ENCODE measurements at places on chromosomes 4 and X.
A peak's percentile ranks its signal among the peaks of the same experiment; 100 is the strongest.

GRCh38 chr4:139564502-139564901 is 8.5 kb upstream of the SETD7 start:
- no peak for DNase-seq

- DNase-seq: no peak
Observed at GRCh38 chr4:183599284-183599683, 59.7 kb downstream of the RWDD4 start.

DNA sequence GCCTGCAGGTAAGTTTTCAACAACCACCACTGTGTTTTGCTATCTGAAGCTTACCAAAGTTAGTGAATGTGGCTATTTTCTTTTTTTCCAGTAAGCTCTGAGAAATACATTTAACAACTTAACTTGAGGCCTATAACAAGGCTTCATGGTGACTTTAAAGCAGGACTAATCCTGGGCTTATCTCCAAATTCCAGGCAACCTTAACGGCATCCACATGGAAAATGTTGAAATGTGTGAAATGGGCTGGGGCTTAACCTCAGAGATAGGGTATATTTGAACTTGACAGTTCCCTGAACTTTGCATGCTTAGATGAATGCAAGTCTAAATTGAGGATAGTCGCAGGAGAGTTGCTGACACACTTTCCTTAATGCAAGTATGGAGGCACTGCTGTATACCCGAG is 539.2 kb downstream of the GALNTL6 start:
- no peak for DNase-seq

DNA sequence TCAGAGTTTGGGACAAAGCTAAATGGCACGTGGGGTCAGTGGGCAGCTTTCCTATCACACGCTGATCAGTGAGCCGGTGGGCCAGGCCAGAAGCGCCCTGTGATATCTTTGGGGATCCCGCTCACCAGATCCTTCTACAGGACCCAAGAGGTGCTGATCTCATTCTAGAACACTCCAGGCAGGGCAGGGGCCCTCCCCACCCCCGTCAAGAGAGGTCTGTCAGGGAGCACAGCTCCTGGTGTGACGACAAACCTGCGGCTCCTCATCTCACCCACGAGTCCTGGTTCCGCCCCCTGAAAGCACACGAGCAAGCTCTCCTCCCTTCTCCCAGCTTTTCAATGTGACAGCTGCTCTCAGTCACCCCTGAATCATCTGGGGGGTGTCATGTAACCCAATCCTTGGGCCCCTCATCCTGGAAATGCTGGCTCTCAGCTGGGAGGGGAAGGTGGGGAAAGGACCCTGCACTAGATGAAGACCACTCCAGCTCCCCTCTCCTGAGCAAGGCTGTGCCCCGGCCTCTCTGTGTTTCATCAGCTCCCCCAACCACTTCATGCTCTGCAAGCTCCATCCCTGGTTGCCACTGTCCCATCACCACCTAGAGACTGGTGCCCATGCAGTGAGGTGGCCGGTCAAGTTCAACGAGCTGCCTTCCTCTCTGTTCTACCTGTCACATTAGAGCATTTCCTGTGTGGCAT is 4.6 kb downstream of the HCFC1 start:
- no peak for DNase-seq

GRCh38 chrX:103488332-103488731 is 31.0 kb downstream of the RAB40A start:
- peak; percentile 39 for DNase-seq

DNA sequence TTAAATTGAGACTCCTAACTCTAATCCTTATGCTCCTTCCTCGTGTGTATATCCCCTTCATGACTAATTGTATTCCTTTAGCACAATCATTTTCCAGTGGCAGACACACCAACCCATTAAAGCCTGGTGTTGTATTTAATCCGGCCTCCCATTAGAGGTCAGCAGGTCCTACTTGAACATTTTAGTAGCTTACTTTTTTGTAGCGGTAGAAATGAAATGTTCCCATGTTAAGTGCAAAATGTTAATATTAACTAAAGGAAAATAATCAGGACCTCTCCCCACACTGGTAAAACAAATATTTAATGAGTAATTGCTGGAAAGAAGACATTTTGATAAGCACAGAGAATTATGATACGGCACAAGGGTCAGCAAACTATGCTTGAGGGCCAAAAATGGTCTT is 3.4 kb downstream of the RAB33B start:
- DNase-seq: no peak

- DNase-seq: peak; percentile 26
Observed at GRCh38 chr4:8473198-8473919, 32.8 kb downstream of the TRMT44 start.

DNA sequence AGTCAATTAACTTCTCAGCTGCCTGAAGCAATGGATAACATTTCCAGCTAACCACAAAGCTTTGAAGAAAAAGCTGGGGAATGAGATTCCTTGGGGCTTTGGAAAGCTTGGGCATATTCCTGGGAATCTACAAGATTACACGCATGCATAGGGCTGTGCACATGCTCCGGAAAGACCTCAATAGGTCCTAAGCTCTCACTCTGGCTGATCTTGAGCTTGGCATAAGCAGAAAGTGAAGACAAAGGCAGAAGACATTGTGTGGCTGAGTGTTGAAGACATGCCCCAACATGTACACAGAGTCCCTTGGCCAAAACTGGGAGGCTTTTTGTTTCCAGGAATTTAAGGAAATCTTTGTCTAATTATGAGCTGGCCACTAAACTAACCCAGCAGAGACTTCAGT is 31.2 kb downstream of the ATG4A start:
- peak; percentile 35 for DNase-seq

GRCh38 chr4:79514621-79515329 is 106.7 kb upstream of the GK2 start:
- DNase-seq: no peak
